ENCODE measurements at places on chromosomes 11 and 22. TPM values are rescaled to one million over a fixed set of nuclear protein-coding genes. Genes with fewer than 3 reads are reported as not detected.

DNA sequence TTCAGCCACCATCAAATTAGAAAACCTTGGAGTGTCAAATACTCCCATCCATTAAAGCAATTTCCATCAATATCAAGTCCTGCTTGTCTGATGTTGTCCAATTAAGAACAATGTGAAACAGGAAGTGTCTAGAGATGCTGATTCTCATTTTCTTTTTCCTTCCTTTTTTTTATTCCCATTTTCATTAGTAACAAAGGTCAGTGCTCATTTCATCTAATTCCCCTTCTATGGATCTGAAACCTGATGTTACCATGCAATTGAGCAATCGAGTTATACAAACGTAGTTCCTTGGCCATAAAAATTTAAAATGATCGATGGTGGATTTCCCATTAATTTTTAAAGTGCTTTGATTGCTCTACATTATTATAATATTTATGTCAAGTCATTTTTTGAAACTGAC, 330.6 kb upstream of the ZC3H12C start:
- DNase-seq, result no peak
- H3K36me3 ChIP-seq, result no peaks in the 10 kb centered on the region
- no peak overlapping the region for H3K27ac ChIP-seq
- H3K27me3 ChIP-seq, result no peaks in the 10 kb centered on the region

DNA sequence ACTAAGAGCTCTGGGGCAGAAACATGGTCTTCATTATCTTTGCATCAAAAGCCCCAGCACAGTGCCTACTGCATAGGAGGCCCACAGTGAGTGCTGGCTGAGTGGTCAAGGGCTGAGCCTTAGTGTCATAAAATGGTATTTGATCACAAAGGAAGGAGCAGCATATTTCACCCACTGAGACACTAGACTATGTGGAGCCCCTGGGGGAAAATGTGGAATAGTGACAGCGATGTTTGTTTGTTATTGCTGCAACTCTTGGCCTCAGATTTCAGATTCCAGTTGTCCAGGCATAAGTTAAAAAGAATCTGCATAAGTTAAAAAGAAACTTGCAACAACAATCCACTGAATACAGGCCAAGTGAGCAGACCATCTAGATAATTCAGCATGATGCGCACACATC, 7.0 kb downstream of the KIRREL3 start:
- DNase-seq, result no peak
- H3K27me3 ChIP-seq, result peaks cover 8% of the 10 kb centered on the region

- H3K27ac ChIP-seq, result no peak overlapping the region
- no peak overlapping the region for H3K4me3 ChIP-seq
- DNase-seq, result no peak
- no peaks in the 10 kb centered on the region for H3K4me1 ChIP-seq
These were observed 67.8 kb downstream of the MIAT start for GRCh38 chr22:26725012-26725676.

GRCh38 chr11:103055221-103055890, 36.6 kb downstream of the DCUN1D5 start:
- peak; percentile 62 for DNase-seq
- no peaks in the 10 kb centered on the region for H3K36me3 ChIP-seq
- no peaks in the 10 kb centered on the region for H3K4me1 ChIP-seq
- no peak overlapping the region for H3K27ac ChIP-seq
- H3K27me3 ChIP-seq, result no peaks in the 10 kb centered on the region
- no peak overlapping the region for H3K4me3 ChIP-seq

The PIH1D2 gene
- total RNA-seq, result 0.16 TPM

The SEC14L6 gene
- total RNA-seq, result 2.1 TPM

The SUSD2 gene
- total RNA-seq, result 2.1 TPM

The NXPE4 gene
- not detected for total RNA-seq

Data from GM23338 (cell line).